ENCODE measurements at places on chromosomes 6 and 20.

DNA sequence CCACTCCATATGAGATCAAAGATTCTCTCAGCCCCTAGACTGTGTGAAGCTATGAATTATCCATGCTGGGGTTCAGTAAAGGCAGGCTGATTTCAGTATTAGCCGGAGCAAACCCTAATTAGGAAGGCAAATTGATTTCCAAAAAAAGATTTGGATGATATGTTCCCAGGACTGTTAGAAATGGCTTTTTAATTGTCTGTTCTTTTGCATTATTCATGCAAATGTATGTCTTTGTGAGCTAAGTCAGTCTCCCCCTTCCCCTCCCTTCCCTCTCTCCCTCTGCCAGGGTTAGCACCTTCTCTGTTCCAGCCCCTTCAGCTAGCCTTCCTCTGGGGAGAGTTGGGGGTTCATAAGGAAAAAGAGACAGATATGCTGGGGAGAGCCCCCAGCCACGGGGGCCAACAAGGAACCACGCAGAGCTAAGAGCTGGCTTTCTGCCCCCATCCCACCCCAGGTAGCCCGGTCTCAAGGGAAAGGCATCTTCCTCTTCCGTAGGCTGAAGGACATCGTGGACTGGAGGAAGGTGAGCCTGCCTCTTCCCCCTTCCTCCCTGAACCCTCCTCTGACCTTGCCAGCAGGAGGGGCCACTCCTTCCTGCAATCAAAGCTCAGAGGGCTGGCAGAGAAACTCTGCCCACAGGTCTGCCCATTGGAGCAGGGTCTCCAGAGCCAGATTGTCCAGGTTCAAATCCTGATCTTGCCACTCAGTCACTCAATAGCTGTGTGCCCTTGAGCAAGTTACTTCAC, 32.3 kb downstream of the PDRG1 start:
- no peak for DNase-seq

DNA sequence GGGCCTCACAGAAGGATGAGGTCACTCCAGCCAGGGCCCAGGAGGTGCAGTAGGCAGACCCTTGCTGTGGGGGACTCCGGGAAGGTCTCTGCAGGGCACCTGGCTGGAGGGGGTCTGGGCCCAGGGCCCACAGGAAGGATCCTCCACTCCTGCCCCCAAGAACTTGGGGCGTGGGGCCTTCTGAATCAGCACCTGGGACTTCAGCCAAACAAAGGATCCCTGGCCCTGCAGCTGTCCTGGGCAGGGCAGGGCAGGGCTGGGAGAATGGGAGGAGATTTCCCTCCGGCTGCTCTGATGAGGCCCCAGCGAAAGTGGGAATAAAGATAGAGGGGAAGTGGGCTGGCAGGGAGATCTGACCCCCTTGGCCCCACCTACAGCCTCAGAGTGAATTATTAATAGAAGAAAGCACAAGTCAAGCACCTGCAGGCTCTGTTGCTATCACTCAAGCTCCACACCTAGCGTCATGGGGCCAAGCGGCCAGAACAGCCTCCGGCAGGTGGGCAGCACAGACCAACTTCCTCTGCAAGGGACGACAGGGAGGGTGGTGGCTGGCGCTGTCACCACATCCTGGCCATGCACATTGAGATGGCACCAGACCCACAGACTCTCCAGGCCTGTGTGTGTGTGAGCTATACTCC, 61.6 kb upstream of the MRPS10 start:
- DNase-seq = no peak

DNA sequence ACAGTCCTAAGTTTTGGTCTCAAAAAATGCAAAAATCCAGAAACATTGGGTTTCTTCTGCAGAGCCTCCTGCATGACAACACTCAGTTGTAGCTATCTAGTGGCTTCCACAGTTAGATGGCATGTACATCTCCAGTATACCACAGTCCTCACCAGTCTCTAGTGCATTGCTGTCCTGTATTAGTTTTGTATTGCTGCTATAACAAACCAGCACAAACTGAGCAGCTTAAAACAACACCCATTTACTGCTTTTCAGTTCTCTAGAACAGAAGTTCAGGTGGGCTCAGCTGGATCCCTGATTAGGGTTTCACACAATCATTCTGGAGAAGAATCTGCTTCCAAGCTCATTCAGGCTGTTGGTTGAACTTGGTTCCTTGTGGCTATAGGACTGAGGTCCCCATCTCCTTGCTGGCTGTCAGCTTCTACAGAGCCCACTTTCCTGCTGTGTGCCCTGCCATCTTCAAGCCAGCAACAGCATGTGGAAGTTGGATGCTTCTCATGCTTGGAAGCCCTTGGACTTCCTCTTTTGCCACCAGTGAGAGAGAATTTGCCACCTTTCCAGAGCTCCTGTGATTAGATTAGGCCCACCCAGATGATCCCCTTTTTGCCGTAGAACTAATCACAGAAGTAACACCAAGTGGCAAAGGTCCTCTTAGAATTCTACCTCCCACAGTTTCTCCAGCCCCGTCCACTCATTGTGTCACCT, 48.9 kb upstream of the TBC1D7 start:
- no peak for DNase-seq

GRCh38 chr6:90020746-90021145, 126.5 kb downstream of the GJA10 start:
- DNase-seq = no peak

- no peak for DNase-seq
Observed at GRCh38 chr20:39298121-39298520, 336.0 kb downstream of the DHX35 start.

DNA sequence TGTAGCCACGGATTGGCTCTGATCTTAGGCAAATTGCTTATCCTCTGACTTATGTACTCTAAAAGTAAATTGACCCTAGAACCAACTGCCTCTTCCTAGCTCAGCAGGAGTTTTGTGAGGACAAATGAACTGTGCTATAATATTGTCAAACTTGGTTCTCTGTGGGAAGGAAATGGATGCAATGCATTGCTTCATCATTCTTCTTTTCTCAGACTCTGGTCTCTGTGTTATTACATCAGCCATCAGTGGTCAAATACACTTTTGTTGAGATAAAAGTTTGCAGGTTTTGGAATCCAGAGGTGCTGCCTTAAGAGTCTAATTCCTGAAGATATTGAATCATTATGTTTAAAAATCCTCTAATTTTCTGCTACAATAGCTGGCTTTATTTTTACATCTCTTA, 64.9 kb downstream of the SLC24A3 start:
- no peak for DNase-seq

DNA sequence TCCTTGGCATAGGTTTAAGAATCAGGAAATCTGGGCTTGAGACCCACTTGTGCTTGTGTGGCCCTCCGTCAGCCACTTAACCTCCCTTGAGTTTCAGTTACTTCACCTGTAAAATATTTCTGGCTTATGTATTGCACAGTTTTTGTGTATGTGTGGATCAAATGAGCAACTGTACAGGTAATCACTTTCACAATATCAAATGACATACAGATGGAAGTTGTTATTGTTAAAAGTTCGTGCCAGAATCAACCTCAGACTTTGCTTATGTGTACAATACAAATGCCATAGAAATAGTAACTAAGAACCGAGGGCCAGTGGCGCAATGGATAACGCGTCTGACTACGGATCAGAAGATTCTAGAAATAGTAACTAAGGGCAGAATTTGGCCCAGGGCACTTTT, 65.6 kb upstream of the KIF13A start:
- DNase-seq = no peak

DNA sequence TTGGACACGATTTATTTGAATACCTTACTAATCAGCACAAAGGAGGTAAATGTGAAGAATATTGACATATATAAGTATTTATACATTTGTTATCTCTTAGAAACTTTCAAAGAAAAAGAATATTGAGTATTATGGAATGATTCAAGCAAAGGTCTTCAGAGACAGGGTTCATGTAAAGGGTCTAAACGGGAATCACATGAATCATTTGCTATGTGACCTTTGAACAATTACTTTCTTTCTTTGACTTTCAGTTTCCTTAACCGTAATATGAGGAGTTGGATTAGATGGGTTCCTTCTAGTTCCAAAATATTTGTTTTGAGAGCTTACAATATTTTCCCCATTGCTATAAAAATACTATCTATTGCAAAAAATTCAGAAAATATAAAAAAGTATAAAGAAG, 14.3 kb downstream of the ENPP1 start:
- DNase-seq = no peak

DNA sequence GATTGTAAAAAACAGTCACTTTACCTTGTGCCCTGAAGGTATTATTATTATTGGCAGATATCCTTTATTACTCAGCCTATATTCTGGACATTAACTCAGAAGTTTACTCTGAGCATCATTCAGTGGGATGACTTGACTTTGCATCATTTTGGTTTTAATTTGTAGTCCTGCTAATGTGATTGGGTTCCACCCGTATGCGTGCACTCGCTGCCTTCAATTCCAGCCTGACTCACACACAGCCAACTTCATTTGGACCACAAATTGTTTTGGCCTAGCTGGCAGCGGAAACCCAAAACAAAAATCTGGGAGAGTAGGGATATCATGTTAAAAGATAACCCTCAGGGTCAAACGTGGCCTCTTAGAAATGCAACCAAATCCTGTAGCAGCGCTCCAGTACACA, 704.4 kb upstream of the SLC35B3 start:
- no peak for DNase-seq

DNA sequence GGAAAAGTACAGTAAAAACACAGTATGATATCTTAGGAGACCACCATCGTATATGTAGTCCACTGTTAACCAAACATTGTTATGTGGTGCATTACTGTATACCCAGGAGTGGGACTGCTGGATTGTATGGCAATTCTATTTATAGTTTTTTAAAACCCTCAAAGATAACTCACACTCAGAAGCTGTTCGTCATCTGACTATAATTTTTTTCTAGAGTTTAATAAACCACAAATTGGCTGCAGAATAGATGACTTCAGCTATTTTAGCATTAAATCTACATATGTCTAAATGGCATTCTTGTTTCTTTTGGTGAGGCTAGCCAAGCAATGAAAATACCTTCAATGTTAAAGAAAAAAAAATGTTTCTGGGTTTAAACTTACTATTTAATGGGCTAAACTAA, 134.2 kb upstream of the BMP5 start:
- no peak for DNase-seq

GRCh38 chr6:15363523-15364400, 117.9 kb downstream of the JARID2 start:
- DNase-seq = no peak

DNA sequence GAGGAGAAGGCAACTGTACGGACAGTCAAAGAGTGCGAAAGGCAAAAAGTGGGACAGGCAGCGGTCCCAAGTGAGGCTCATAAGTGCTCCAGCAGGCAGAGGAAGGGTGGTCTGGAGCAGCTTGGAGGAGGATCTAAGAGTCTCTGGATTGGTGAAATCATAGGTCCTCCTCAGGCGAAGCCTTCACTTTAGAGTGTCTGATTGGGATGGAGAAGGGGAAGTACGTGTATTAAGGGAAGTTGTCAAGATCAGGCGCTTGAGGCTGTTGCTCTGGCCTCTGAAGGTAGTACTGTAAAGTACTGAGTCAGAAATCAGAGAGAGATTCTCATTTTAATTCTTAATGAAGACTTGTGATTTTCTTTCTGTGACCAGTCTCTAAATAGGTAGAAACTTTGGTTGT, 185.6 kb downstream of the KIF16B start:
- no peak for DNase-seq

DNA sequence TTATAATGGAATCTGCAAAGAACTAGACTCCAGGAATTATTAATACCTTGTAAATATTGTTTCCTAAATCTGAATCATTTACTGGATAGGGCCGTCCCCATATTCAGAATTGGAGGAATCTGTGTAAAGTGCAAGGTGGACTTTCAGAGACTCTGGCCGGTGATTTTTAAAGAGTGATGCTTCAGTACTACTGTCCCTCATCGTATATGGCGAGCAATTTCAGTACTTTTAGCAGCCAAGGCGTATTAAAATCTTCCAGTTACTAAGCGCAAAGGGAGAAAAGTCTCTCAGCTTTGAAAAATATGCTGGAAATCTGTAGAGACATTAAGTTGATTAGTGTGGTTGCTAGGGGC, 483 bp downstream of the SMIM26 start:
- DNase-seq = no peak

- no peak for DNase-seq
Observed at GRCh38 chr6:12478921-12479320, 188.8 kb downstream of the EDN1 start.

- DNase-seq = no peak
Observed at GRCh38 chr20:4025679-4026078, 10.3 kb upstream of the RNF24 start.

- DNase-seq = no peak
Observed at GRCh38 chr6:32402812-32403211, 4.2 kb downstream of the BTNL2 start.

- DNase-seq = no peak
Observed at GRCh38 chr20:25191689-25192088, 3.8 kb upstream of the ENTPD6 start.

GRCh38 chr6:154732538-154733182, 556 bp upstream of the SCAF8 start:
- no peak for DNase-seq

GRCh38 chr6:151701911-151702562, 105.4 kb upstream of the ESR1 start:
- DNase-seq = no peak

- no peak for DNase-seq
Observed at GRCh38 chr20:59033616-59034165, 1.6 kb upstream of the ATP5F1E start.

DNA sequence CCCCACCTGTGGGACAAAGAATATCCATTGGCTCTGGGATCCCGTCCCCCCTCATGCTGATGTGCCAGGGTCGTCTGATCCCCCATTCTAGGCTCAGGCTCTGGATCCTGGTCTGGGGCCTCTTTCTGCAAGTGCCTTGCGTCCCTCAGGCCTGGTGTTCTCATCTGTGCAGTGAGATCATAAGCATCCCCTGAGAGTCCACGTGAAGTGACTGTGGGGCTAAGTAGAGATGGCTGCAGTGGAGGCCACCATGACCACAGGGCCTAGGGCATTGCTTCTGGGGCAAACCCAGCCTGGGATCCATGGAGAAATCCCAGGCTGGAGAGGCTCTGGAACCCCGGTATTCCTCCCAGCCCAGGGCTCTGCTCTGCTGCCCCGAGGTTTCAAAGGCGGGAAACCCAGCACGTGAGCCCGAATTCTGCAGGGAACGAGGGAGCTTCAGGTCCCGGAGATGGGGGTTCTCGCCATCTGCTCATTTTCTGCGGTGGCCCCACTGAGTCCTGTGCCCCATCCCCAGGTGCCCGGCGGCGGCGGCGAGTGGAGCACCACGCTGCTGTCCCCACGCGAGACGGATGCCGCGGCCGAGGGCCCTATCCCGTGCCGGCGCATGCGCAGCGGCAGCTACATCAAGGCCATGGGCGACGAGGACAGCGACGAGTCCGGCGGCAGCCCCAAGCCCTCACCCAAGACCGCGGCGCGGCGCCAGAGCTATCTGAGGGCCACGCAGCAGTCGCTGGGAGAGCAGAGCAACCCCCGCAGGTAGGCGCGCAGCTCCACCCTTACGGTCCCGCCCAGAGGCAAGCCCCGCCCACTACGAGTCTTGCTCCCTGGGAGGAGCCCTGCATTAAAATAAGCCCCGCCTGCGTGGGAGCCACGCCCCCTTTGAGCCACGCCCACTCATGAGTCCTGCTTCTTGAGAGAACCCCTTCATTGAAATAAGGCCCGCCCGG, 105.5 kb upstream of the MYL9 start:
- no peak for DNase-seq

All from non-pigmented ciliary epithelial cell (primary cell).